ENCODE measurements at places on chromosomes 1 and 21.

- no peak for DNase-seq
Observed at GRCh38 chr1:192087334-192087733, 70.9 kb upstream of the RGS18 start.

DNA sequence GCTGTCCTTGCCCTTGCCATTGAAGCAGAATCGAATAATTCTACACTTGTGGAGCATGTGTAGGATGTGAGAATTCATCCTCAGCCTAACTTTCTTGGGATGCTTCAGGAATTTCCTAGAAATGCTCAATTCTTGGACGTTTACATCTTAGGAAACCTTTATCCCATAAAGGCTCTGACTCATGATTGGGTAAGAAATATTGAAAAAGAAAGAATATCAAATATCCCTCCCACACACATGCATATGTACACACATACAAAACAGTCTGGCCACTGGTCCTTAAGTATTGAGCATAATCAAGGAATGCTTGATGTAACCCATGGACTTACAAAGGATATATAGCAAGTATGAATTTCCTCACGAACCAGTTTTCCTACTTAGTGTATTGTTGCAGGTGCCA is 83.9 kb upstream of the IPO9 start:
- no peak for DNase-seq

DNA sequence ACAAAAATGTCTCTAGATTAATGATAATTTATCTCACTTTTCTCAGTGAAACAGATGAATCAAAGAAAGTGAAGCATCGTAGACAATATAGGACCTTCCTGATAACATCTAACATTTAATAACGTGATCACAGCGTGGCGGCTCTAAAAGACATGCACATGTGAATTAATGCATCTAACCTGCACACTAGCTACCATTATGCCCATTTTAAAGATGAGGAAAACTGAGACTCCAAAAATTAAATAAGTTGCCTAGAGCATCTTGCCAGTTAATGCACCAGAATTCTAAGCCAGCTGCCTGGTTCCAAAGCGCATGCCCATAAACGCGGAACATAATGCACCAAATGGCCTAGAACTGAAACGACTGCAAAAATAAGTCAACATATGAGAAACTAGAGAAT is 23.5 kb downstream of the ERG start:
- DNase-seq, result no peak

DNA sequence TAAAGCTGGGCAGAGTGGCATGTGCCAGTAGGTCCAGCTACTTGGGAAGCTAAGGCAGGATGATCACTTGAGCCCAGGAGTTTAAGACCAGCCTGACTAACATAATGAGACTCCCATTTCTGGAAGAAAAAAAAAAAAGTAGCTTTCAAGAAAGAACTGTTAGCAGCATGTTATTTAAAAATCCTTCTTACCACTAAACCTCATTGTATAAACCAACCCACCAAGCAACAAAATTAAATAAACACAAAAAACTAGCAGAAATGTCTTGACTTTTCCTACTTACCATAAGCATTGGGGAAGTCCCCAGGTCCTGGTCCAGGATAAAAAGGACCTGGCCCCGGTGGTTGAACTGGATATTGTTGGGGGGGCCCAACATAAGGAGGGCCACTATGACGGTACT is 192.9 kb upstream of the HP1BP3 start:
- no peak for DNase-seq

DNA sequence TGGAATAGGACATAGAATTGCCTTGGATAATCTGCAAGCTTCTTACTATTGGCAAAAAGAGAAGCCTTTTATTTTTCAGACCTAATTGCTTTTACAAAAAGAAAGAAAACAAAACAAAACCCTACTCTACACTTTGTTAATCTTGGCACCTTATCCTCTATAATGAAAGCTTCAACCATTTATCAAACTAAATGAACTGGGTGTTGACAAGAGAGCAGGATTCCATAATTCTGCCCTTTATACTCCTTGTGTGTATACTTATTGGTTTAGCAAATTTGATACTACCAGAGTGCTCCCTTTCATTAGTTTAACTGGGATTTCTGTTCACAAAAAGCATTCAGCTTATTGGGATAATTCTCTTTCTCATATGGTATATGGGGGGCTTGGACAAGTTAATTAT is 3.0 kb upstream of the TMCC2 start:
- no peak for DNase-seq

DNA sequence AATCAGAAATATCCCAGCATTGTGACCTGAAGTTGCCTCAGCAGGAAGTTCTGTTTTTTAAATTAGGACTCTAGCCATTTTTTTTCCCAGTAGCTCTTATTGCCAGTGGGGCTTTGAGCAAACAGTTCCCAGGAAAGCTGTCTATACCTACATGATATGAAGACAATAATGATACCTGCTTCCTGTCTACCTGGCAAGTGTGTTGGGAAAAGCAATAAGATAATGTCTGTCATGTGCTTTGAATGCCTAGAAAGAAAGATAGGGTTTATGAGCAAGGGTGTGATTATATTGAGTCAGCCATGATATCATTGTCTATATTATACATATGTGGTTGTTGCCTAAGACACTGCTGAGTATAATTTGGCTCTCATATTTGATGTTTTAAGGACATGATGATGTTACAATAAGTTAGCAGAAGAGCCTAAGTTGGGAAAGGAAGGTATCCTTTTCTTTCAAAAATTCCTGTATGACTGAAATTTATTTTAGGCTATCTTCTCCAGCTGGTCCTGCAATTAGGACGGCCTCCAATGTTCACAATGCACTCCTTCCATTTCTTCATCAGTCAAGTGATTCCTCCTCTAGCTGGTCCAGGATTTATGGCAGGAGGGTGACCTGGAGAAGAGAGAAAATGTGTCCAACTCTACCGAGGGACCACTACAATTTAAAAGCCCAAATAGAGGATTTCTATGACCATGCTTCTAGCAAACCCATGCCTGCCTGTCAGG is 99.6 kb upstream of the CDC42BPA start:
- DNase-seq, result no peak

GRCh38 chr1:56453016-56453415 is 126.3 kb downstream of the PLPP3 start:
- DNase-seq, result no peak

DNA sequence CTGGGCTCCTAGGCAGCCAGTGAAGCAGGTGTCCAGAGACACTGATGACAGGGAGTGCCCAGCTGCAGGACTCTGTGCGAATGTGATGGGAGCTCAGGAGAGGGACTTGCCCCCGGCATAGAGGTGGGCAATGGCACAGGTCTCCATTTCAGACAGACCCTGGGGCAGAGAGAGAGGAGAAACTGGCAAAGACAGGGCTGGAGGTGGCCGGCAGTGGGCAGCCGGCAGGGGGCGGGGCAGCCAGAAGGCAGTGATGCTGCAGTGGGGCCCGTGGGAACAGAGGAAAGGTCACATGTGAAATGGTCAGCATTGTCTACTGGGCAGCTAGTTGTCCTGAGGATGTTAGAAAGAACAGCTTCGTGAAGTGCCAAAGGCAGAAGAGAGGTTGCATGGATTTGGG is 112.6 kb downstream of the HUNK start:
- no peak for DNase-seq

DNA sequence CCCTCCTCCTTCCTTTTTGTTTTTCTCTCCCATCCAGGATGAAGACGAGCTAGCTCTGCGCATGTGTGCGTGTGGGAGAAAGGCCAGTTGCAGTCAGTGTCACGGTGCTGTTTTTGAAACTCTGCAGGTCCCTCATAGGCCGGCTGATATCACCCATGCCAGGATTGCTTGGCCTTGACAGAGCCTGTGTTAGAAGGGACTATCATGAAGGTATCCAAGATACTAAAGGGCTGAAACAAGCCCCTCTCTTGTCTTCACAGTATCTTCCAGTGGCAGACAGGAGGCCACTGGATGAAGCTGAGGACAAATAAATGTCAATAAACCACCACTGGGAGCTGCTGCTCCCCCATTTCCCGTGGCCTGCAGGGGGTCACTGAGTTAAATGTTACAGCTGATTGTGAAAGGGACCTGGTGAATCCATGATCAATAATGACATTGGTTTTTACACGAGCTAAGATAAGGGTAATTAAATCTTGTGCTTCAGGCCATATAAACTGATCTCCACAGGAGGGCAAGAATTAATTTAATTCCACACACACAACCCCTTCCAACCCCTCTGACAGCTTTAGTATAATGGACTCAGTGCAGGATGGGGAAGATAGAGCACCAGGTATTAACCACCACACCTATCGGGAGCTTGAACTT is 64.6 kb upstream of the TARBP1 start:
- no peak for DNase-seq

DNA sequence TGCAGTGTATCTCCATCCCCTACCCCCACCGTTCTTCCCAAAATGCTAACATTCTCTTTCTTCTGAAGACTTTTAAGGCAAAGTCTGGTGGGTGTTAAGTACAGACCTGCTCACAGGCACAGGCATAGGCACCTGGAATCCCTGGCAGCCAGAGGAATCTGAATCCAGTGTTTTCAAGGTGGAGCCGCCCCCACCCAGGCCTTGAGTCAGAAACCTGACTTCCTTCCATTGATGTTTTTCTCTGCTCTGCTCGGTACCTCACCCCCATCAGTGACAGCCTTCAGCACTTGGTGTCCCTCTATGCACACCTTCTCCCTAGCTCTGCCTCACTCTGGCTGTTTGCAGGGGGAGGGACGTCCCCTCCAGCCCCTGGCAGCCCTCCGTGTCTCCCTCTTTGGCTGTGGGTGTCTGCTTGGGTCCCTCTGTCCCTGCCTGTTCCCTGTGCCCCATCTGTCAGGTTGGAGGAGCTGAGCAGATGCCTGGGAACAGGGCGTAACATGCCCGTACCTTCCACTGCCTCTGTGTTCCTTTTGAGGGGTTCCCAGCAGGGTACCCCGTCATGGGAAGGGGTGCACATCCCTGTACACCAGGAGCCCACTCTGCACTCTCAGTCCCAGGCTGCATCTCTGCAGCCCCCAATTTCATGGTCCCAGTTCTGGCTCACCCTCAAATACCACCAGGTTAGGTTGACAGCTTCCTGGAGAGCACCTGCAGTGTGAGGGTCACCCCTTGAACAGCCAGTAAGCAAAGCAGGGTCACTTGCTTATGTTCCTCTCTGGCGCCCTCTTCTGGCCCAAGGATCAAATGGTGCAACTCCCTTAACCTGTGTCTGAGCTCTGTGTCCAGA is 6.7 kb downstream of the NCDN start:
- DNase-seq, result no peak

DNA sequence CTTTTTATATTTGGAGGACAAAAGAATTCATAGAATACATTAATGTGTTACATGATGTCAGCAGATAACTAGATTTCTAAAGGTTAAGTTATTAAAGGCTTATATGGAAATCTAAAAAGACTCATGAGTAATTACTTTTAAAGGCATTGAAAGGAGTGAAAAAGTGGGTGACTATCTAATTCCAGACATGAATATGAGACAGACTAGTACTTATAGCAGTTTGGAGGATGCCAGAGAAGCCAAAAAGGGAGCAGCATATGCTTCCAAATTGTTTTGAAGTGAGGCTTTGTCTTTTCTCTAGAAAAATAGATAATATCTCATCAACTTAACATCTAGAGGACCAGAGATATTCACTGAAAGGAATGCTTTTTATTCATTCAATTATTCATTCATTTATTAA is 275.5 kb upstream of the CACYBP start:
- DNase-seq, result no peak

DNA sequence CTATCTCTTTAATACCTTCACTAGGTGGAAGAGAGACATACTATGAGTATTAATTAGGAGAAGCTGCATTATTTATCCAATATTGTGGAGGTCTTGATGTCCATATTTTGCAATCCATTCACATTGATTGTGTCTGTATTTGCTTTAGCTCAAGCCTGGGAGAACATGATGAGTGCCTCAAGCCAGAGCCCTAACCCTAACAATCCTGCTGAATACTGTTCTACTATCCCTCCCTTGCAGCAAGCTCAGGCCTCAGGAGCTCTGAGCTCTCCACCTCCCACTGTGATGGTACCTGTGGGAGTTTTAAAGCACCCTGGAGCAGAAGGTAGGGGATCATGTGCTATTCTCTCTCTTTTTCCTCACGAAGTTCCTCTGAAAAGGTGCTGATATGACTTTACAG is 99.5 kb downstream of the CC2D1B start:
- no peak for DNase-seq

DNA sequence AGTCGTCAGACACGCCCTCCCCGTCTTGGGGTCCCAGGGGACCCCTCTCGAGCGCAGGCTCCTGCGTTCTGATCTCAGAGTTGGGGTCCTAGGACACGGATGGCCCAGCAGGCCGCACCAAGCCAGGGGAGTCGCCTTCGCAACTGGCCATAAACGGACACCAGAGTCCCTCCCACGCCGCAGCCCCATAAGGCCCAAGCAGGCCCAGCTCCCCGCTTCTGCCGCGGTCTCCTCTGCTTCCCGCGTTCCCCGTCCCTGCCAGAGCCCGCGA is 633 bp downstream of the DMRTA2 start:
- no peak for DNase-seq

- no peak for DNase-seq
Observed at GRCh38 chr1:157739229-157739901, 37.6 kb downstream of the FCRL2 start.

GRCh38 chr1:39293375-39294070 is 89.0 kb downstream of the MACF1 start:
- DNase-seq, result no peak

- DNase-seq, result no peak
Observed at GRCh38 chr21:41451753-41452676, 26.0 kb downstream of the MX1 start.

- DNase-seq, result no peak
Observed at GRCh38 chr1:203288400-203288799, 16.9 kb upstream of the BTG2 start.

GRCh38 chr1:184757891-184758290 is 3.2 kb upstream of the EDEM3 start:
- no peak for DNase-seq

DNA sequence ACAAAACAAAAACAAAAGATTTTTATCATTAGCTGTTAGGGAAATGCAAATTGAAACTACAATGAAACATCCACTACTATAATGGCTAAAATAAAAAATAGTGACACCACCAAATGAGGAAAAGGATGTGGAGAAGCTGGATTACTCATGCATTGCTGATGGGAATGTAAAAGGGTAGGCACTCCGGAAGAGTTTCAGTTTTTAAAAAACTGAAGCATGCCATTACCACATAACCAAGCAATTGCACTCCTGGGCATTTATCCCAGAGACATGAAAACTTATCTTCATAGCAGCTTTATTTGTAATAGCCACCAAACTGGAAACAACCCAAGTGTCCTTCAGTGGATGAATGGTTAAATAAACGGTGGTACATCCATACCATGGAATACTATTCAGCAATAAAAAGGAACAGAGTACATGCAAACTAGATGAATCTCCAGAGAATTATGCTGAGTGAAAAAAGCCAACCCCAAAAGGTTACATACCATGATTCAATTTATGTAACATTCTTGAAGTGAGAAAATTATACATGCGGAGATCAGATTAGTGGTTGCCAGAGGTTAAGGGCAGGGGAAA is 14.5 kb upstream of the CFAP298 start:
- no peak for DNase-seq
